ENCODE measurements at places on chromosomes 2 and 18.

- no peak for DNase-seq
These were observed 286.5 kb downstream of the C1D start for GRCh38 chr2:67776276-67776675.

- no peak for DNase-seq
These were observed 195.3 kb upstream of the HS6ST1 start for GRCh38 chr2:128513961-128514283.

- DNase-seq, result no peak
These were observed 56.8 kb upstream of the SALL3 start for GRCh38 chr18:78922856-78923255.

- no peak for DNase-seq
These were observed 30.0 kb downstream of the MYO7B start for GRCh38 chr2:127565261-127566138.

- no peak for DNase-seq
These were observed 1389.3 kb upstream of the ZEB2 start for GRCh38 chr2:145909175-145909755.

- DNase-seq, result peak; percentile 48
These were observed 17.7 kb upstream of the NFE2L2 start for GRCh38 chr2:177282181-177282641.

GRCh38 chr2:105786231-105787230 is 41.8 kb downstream of the NCK2 start:
- no peak for DNase-seq

DNA sequence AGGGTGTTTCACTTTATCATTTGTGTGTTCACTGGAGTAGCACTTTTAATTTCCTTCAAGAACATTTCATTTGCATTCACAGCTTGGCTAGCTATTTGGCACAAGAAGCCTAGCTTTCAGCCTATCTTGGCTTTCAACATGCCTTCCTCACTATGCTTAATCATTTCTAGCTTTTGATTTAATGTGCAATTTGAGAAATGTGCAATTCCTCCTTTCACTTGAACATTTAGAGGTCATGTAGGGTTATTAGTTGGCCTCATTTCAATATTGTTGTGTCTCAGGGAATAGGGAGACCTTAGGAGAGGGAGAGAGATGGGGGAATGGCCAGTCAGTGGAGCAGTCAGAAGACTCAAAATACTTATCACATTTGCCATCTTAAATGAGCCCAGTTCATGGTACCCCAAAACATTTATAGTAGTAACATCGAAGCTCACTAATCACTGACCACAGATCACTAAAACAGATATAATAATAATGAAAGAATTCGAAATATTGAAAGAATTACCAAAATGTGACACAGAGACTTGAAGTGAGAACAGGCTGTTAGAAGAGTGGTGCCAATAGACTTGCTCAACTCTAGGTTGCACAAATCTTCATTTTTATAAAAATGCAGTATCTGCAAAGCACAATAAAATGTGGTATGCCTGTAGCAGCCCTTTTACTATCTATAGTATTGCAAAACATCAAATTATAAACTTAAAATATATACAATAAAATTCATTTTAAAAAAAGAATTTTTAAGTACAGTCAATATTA is 561.2 kb downstream of the METTL4 start:
- DNase-seq, result peak; percentile 0

DNA sequence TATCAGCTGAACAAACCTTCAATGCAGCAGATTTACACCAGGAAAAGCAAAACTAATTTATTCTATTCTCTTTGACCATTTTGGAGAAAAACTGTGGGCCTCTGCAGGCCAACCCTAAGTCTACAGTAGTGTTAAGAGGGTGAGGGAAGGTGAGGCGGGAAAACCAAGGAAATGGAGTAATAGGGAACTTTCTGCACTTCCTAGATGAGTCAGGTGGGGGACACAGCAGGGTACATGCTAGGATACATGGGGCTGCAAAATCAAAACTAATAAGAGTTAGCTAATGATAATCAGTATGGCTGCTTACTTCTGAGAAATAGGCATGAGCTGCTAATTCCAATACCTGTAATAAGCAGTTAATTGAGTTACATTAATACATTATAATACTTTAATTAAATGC is 66.0 kb upstream of the PGAP1 start:
- DNase-seq, result no peak

DNA sequence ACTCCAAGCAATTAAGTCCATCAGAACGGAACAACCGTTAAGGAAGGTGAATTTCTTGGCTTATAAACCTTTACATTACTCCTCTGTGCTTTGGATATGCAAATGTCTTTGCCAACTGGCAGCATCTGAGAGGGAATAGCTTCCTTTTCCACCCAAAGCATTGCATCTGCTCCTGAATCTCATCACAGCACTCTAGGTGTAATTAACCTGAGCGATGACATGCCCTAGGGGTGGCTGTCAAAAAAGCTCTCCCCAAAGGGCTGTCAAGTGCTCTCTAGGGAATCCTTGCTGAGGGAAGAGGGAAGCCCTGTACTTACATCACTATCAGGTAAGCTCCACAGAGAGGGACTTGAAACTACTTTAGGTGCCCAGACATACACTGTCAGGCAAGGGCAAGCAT is 5.5 kb upstream of the SMARCAL1 start:
- no peak for DNase-seq

DNA sequence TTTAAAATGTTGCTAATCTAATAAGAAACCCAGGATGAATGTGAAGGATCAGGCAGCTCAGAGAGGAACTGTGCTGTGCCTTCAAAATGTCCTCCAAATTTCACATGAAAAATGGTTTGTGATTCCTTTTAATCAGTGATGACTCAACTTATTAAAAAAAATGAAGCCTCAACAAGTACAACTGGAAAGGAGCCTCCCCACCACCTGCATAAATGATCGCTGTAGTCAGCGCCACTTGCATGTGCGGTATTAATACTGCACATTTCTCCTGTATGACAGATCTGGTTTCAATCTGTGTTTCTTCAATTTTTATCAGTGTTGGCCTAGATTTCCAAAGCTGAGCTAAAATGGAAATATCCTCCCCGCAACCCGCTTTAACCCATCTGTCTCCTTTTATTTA is 115.0 kb upstream of the TMEM200C start:
- DNase-seq, result peak; percentile 50

GRCh38 chr2:198028955-198029354 is 224.6 kb downstream of the PLCL1 start:
- no peak for DNase-seq

- DNase-seq, result peak; percentile 87
These were observed 467.3 kb upstream of the ETAA1 start for GRCh38 chr2:66929632-66930338.

Measured in fibroblast of skin of right biceps (primary cell).